Upper lobe of right lung (tissue), 1 donor: ENCODE measurements at places on chromosomes 1 and 21. TPM values are rescaled to one million over a fixed set of nuclear protein-coding genes. Genes with fewer than 3 reads are reported as not detected.

GRCh38 chr1:162663589-162664106 is 31.4 kb downstream of the DDR2 start:
- H3K4me1 ChIP-seq: no peaks in the 10 kb centered on the region
- no peak overlapping the region for H3K27ac ChIP-seq
- H3K27me3 ChIP-seq: no peaks in the 10 kb centered on the region
- no peaks in the 10 kb centered on the region for H3K36me3 ChIP-seq

Gene ERVH48-1
- total RNA-seq: not detected

Gene MTARC2
- total RNA-seq: 58.6 TPM

GRCh38 chr1:85202092-85202863 is 1.5 kb upstream of the SYDE2 start:
- peak overlapping the region; percentile 84 for H3K4me3 ChIP-seq
- peak overlapping the region; percentile 95 for H3K27ac ChIP-seq
- peaks cover 4% of the 10 kb centered on the region for H3K4me1 ChIP-seq
- H3K27me3 ChIP-seq: no peaks in the 10 kb centered on the region
- DNase-seq: no peak

Gene LRRC53
- total RNA-seq: not detected
